ENCODE measurements at places on chromosomes 5 and 9.

- DNase-seq: no peak
Observed at GRCh38 chr9:121557581-121558447, 58.2 kb upstream of the GGTA1 start.

GRCh38 chr5:131716650-131717049 is 80.2 kb downstream of the FNIP1 start:
- DNase-seq: no peak

DNA sequence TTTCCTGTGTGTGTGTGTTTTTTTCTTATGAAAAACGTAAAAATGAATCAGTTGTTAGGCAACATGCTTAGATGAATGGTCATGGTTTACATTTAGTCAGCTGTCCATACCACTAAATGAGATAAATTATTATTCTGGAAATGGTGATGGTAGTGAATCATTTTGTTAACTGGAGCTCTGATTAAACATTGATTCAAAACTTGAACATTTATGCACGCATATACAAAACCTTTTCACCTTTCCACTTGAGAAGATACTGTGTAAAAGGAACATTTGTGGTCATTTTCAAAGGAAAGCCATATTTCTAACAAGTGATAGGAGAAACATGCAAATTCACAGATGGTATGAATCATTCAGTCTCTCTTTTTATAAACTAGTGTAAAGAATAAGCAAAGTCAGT is 162.0 kb downstream of the SLC25A46 start:
- DNase-seq: no peak

- DNase-seq: no peak
Observed at GRCh38 chr9:77983320-77983662, 48.3 kb downstream of the GNAQ start.

DNA sequence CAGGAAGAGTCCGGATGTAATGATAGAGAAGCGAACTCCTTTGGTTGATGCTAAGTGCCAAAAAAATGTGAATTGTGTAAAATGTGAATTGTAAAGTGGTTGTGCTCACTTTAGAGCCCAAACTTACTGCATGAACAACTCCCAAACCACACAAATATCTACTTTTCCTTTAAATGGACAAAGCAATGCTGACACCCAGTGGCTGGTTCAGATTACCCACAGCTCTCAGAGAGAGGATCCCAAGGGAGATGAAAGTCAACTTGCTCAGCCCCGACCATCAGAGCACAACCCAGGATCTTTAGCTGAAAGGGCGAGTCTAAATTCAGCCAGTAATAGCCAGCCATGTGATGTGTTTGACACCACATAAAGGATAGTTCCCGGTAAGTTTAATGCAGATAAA is 133.7 kb downstream of the NMUR2 start:
- DNase-seq: no peak

DNA sequence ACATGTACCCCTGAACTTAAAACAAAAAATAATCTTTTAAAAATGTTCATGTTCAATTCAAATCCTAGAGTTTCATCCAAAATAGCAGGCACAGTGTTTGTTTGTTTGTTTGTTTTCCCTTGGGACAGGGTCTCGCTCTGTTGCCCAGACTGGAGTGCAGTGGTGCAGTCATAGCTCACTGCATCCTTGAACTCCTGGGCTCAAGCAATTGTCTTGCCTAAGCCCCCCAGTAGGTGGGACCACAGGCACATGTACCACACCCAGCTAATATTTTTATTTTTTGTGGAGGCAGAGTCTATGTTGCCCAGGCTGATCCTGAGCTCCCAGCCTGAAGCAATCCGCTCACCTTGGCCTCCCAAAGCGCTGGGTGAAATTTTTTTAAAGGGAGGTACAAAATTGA is 5.0 kb upstream of the POLR1E start:
- DNase-seq: no peak

DNA sequence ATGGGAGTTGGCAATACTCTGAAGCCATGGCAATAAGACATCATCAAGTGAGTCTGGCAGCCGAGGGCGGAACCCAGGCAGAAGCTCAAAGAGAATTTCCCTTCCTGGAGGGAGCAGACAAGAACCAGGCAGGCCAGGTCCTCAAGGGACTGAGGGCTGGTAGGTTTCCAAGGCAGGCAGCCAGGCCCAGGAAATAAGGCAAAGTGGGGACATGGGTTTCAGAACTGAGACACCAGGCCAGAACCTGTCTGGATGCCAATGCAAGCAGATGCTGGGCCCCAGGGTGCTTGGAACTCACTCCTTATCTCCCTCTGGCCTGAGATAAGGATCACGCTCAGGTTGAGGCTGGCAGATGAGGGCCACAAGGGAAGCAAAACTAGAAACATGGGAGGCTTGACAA is 8.9 kb downstream of the TSSK1B start:
- DNase-seq: peak; percentile 69

DNA sequence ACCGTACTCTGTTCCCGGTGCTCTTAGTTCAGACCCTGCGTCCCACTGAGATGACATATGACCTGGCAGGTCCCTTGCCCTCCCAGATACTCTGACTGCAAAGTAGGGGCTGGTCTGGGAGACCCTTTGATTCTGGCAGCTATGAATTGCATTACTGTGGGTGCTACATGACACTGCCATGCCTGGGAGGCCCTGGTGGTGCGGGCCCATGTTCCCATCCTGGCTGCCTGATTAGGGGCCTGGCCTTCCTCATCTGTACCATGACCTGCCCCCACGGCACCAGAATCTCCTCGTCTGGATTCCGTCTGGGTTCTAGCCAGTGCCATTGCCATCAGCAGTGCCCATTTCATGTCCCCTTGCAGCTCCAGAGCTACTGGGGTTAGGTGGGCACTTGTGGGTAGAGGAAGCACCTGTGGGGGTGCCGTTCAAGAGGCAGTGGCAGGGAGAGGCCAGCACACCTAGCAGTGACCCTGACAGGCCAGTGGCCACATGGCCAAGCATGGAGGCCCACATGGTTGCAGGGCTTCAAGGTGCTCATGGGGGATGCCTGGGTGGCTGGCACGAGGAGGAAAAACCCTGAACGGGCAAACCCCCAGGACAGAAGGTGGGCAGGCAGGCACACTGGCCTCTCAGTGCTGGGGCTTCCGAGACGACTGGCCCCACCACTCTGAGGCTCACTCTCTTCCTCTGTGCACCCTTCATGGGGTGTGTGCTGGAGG is 69.7 kb downstream of the PHF2 start:
- no peak for DNase-seq

GRCh38 chr5:95081500-95081960 is 203.4 kb downstream of the MCTP1 start:
- DNase-seq: no peak

DNA sequence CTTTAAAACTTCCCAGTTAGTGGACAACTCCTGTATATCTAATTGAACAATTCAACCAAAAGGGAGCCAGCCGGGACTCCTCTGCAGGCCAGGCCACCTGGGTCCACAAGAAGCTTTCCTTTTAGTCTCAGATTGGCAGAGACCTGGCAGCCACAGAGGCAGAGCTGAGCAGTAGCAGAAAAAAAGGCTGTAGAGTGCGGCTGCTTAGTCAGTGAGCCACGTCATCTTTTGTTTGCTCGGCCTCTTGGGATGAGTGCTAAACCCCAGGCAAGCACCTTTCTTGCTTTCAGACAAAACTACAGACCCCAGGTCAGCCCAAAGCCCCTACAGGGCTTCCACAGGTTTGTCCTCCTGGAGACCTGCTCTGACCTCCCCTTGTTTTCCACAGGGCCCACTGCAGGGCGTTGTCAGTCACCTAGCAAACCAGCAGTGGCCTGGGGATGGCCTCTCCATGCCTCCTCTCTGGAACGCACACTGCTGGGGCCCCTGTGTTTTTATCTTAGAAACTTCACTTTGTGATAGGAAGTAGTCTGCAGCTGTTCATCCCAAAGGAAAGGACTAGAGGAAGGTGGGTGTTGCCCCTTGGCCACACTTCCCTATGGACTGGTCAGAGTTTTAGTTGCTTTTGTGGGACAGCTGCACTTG is 49.9 kb downstream of the SHB start:
- DNase-seq: no peak

GRCh38 chr5:78613151-78613533 is 35.4 kb downstream of the LHFPL2 start:
- no peak for DNase-seq

DNA sequence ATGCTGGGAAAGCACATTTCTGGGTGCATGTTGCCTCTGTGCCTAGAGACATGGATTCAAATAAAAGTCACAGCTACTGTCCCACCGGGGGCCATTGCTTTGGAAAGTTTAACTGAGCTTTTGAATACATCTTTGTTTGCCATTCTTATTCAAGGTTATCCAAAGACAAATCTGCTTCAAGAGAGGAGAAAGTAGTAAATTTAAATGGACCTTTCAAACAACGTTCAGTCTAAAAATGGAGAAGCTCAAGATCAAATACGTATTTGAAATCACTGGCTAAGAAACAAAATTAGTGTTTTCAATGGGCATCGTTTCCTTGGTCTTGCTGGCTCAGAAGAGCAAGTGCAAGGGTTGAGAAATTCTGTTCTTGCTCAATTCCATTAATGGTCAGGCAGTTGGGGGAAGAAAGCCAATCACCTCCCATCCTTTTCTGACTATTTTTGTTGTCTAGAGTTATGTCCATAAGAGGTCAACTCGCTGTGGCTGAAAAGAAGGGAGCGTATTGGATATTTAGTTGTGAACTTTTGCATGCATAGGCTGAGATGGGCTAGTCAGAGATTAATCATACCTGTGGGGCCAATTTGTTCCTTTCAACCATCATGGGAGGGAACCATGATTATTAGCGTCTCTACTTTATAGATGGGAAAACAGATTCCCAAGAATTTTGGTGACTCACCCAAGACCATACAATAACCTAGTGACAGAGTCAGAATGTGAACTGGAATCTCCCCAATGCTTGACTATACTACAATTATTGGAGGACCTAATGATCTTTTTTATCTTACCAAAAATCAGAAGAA is 276.2 kb upstream of the TNC start:
- no peak for DNase-seq

DNA sequence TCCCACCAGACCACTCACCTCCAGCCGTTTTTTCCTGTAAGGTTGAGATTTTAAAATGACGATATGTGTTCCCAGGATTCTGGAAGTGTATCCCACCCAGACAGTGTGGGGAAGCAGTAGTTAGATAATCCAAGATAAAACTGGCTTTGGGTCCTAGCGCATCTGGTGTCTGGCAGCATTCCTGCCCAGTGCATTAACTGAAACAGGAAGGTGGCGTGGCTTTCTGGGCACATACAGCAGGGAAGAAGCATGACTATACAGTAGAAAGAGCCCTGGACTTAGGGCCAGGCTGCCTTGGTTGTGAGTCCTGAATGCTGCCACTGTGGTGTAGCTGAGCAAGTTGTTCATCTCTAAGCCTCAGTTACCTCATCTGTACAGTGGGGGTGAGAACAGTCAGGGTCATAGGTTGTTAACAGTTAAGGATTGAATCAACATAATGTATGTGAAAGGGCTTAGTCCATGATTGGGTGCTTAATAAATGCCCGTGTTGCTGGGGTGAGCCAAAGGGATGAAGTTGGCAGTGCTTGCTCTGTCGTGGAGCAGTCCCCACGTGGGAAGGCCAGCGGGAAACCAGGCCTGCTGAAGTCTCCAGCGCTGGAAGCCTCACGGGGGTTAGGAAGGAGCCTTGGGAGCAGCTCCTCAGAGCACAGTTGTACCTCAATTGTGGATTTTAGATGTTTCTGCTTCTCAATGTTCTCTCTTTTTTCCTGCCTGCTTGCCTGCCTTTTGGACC is 18.0 kb downstream of the CLTA start:
- no peak for DNase-seq

DNA sequence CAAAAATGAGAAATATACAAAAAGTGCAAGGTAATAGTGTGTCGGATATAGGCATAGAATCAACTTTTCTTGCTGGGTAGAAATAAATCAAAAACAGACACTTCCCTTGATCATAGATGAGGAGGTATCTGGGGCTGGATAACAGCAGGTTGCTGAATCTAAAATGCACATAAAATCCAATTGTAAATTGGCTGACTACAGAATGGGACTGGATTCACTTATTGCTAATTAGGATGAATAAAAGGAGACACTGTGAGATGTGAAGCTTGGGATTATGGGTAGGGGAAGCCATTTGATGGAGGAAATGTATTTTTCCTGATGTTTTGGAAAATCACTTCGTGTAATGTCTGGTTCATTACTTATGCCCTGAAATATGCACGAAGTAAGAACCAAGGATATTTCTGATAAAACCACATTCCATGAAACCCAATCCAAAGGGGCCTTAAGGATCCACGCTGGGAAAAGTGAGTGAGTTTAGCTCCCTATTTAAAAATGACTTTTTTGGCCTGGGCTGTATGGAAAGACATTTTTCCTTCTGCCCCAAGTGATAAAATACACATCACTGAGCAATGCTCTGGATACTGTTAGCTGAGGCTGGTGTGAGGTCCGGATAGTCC is 136.1 kb downstream of the MARCHF11 start:
- DNase-seq: no peak

- DNase-seq: no peak
Observed at GRCh38 chr5:134582281-134582680, 50.3 kb downstream of the SAR1B start.

DNA sequence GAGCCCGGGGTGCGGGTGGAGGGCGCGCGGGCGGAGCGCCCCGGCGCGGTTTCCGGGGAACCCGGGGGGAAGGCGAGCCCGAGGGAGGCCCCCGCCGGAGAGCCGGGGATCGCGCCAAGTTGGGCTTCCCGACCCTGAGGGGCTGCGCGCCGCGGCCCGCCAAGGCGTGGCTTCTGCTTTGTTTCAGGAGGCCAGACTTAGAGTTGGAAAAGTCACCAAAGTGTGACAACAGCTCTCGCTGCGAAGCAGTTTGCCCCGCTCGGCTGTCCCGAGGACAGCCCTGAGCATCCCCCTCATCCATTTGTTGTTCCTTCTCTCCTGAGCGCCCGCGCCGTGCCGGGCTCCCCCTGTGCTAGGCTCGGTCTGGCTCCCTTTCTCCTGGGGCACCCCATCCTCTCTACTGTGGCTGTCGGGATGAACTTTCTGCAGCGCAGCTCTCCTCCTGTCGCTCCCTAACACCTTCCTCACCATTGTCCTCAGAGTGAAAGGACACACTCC is 410 bp downstream of the GLIPR2 start:
- DNase-seq: no peak
